CD4-positive, alpha-beta memory T cell (primary cell): ENCODE measurements at places on chromosomes 12 and 14. TPM values are rescaled to one million over a fixed set of nuclear protein-coding genes. Genes with fewer than 3 reads are reported as not detected.

The IL22 gene
- not detected for total RNA-seq

The LRRK2 gene
- total RNA-seq, result 0.39 TPM

The SLC15A4 gene
- total RNA-seq, result 13.1 TPM

DNA sequence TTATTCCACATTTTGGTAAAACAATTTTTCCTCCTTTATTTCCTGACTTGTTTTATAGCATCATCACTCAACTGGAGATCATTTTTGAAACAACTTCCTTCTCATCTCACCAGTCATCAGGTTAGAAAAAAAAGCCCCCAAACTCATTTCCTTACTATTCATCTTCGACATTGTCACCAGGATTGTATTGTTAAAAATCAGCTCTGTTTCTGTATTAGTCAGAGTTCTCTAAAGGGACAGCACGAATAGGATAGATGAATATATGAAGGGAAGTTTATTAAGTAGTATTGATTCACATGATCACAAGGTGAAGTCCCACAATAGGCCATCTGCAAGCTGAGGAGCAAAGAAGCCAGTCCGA is 392.6 kb downstream of the FUT8 start:
- no peak for DNase-seq

DNA sequence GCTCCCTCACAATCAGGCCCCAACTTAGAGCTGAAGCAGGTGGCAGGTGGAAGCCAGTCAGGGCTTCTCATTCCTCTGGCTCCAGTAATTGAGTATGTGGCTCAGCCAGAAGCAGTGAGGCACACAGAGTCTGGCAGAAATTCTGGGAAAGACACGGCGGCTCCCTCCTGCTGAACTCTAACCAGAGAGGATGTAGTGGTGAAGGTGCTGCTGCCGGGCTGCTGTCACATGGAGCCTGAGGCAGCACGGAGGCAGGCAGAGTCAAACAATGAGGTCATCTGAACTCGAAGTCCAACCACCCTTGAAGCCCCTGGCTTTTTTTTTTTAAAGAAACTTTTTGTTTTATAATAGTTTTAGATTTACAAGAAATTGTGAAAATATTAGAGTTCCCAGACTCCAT is 33.4 kb upstream of the SMOC1 start:
- DNase-seq, result no peak

DNA sequence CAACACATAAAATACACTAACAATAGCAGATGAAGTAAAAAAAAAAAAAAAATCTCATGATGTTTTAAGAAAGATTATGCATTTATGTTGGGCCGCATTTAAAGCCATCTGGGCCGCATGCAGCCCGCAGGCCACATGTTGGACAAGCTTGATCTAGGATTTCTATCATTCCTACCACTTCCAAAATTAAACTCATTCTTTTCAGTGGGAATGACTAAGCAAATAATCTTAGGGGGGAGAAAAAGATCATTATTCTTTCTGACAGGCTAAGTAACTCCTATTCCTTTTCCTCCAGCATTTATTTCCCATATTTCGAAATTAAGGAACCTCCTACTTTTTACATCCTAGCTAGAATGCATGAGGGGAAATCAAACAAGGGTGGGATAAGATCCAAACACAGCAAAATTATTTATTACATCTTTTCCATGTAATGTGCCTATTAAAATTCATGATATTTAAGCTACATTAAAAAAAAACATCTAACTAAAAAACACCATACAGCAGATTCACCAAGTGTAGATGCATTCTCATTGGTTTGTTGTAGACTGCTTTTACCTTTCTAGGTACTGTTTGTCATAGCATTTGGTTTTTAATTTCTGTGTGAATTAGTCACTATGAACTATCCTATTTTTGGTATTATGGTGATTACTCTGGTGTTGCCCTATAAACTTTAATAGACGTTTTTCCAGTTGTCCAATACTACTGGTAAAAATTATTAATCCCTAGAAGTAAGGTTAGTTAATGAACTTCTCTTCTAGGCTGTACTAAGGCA is 76.1 kb downstream of the RASSF8 start:
- no peak for DNase-seq

DNA sequence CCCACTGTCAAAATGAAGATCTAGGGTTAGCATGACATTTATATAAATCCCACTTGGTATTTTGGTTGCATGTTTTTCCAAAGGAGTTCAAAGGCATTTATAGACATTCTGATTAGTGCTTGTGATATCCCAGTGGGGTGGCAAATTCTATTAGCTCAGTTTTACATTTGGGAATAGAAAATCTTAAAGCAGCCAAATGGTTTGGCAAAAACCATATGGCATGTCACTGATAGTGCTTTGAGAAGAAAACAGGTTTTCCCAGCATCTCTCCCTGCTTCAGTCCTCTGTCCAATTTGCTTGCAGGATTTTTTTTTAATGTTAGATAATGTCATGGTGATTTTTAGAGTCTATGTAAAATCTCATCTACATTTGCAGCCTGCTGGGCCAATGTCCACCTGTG is 225.1 kb upstream of the DIO3 start:
- DNase-seq, result no peak

DNA sequence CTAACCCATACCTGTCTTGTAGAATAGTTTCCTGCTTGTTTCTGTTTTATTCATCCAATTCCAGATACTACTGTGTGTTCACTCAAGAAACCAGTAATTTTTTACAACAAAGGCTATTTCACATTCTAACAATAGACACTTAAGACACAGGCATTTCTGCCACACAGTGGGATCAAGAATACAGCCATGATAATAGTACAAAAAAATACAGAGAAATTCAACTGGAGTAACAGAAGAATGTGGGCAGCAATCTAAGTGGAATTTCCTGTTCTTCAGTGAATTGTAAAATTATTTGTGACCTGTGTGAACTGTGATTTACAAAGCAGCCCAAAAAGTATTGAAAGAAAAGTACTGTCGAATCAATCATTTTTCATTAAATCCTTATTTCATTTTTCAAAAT is 282.9 kb downstream of the CCER1 start:
- no peak for DNase-seq

GRCh38 chr14:71418532-71419245 is 511.4 kb downstream of the PCNX1 start:
- no peak for DNase-seq

GRCh38 chr12:79557690-79558315 is 133.0 kb downstream of the PAWR start:
- no peak for DNase-seq
